Upper lobe of right lung (tissue), 1 donor: ENCODE measurements at places on chromosomes 11 and 22. TPM values are rescaled to one million over a fixed set of nuclear protein-coding genes. Genes with fewer than 3 reads are reported as not detected.
A peak's percentile ranks its signal among the peaks of the same experiment; 100 is the strongest.

DNA sequence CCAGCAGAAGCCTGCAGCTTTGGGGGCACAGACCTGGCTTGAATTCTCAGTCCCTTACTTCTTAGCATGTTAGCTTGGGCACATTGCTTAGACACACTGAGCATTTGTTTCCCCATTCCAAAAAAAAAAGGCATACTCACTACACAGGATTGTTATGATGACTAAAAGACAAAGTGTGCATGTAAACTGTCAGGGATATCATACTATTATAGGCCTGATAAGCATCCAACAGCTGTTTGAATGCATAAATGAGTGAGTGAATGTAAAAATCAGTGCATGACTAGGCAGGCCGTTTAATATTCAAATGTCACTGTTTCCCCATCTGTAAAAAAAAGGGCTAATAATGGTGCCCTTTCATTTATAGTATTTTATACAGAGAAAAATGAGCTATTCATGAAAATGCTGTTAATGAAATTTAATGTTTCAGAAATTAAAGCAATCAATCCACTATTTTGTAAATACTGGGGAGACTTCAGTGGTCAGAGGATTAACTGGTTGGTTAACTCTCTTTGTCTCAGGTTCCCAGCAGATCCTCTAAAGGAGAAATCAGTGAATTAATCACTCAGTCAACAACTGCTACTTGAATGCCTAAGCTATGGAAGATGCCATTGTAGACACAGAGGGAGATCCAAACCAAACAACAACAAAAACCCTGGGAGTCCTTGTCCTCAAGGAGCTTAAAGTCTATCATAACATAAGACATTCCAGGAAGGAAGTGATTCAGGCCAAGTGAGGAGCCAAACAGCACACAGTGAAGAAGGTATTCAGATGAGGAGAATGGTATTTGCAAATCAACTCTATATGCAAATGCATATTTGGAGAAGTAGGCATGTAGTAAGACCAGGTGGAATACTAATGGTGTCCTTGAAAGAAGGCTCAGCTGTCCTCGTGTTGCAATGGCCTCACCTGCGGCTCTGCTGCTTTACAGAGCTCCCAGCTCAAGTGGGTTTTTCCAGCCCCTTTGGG lies 26.8 kb downstream of the BARX2 start:
- H3K27ac ChIP-seq = no peak overlapping the region
- H3K36me3 ChIP-seq = no peaks in the 10 kb centered on the region
- no peaks in the 10 kb centered on the region for H3K4me1 ChIP-seq
- H3K27me3 ChIP-seq = no peaks in the 10 kb centered on the region

GRCh38 chr11:19892387-19892786 lies 179.8 kb downstream of the NAV2 start:
- no peak overlapping the region for H3K27ac ChIP-seq
- no peaks in the 10 kb centered on the region for H3K4me1 ChIP-seq
- H3K36me3 ChIP-seq = no peaks in the 10 kb centered on the region
- no peaks in the 10 kb centered on the region for H3K27me3 ChIP-seq

- no peak overlapping the region for H3K4me3 ChIP-seq
- no peak for DNase-seq
- no peak overlapping the region for H3K27ac ChIP-seq
Observed at GRCh38 chr22:20810645-20811044, 36.7 kb downstream of the SERPIND1 start.

DNA sequence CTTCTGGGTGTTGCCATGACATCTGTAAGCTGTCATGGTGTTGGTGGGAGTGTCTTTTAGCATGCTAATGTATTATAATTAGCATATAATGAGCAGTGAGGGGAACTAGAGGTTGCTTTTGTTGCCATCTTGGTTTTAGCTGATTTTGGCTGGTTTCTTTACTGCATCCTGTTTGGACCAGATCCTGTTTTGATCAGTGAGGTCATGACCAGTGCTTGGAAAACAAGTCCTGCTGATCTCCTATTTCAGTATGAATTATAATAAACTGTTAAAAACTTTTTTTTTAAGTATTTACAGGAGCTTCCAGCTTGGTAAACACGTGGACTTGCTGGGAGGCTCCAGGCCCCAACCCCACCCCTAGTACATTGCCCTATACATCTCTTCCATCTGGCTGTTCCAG lies 30.5 kb upstream of the P4HA3 start:
- H3K36me3 ChIP-seq = no peaks in the 10 kb centered on the region
- DNase-seq = no peak
- H3K27me3 ChIP-seq = no peaks in the 10 kb centered on the region
- no peaks in the 10 kb centered on the region for H3K4me1 ChIP-seq
- no peak overlapping the region for H3K27ac ChIP-seq

DNA sequence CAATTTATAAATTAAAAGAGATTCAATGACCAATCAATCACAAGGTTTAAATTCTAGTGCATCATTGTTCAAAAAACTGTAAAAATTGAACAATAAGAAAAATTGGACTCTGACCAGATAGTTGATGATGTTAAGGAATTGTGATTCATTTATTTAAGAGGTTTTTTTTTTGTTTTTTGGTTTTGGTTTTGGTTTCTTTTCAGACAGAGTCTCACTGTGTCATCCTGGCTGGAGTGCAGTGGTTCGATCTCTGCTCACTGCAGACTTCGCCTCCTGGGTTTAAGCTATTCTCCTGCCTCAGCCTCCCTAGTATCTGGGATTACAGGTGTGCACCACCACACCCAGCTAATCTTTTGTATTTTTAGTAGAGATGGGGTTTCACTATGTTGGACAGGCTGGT lies 17.1 kb upstream of the EIF3M start:
- no peaks in the 10 kb centered on the region for H3K36me3 ChIP-seq
- H3K27me3 ChIP-seq = no peaks in the 10 kb centered on the region
- DNase-seq = no peak
- no peak overlapping the region for H3K27ac ChIP-seq
- H3K4me1 ChIP-seq = no peaks in the 10 kb centered on the region

- peaks cover 14% of the 10 kb centered on the region for H3K4me1 ChIP-seq
- peaks cover 11% of the 10 kb centered on the region for H3K27me3 ChIP-seq
- peak overlapping the region; percentile 67 for H3K4me3 ChIP-seq
- H3K36me3 ChIP-seq = peaks cover 5% of the 10 kb centered on the region
- peak; percentile 74 for DNase-seq
Observed at GRCh38 chr11:36376888-36377758, 81.0 kb downstream of the PRR5L start.

- H3K4me1 ChIP-seq = no peaks in the 10 kb centered on the region
- no peak overlapping the region for H3K4me3 ChIP-seq
- H3K27ac ChIP-seq = no peak overlapping the region
- H3K27me3 ChIP-seq = no peaks in the 10 kb centered on the region
- H3K36me3 ChIP-seq = no peaks in the 10 kb centered on the region
Observed at GRCh38 chr11:122030286-122030685, 85.7 kb downstream of the BLID start.

DNA sequence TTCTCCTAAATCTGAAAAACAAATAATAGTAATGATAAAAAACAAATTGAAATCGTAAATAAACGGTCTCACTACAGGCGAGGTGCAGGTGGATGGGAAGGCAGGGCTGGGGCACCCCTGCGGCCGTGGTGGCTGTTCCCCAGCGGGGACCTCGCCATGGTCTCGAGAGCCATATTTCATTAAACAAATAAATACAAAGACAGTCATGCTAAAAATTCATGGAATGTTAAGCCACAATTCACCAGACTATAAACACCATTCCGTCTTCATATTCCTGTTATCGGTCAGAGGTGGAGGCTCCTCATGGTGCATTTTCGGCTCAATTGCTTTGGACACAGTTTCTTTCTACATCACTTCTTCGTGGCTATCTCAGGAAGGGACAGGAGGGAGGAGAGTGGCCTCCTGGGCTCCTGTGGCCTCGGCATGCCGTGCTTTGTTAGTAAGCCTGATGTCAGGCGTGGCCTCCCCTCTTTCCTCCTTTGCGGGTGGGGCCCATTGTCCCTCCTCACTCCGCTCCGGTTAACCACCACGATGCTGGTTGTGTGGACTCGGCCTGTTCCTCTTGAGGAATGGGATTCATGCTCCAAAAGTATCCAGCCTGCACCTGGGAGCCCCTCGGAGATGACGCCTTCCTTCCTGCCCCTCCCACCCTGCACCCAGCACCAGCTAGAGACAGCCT lies 16.1 kb upstream of the BRSK2 start:
- no peak for DNase-seq
- peaks cover 8% of the 10 kb centered on the region for H3K27me3 ChIP-seq
- H3K27ac ChIP-seq = no peak overlapping the region
- no peak overlapping the region for H3K4me3 ChIP-seq
- H3K36me3 ChIP-seq = no peaks in the 10 kb centered on the region
- no peaks in the 10 kb centered on the region for H3K4me1 ChIP-seq

- H3K27me3 ChIP-seq = no peaks in the 10 kb centered on the region
- H3K27ac ChIP-seq = no peak overlapping the region
- no peak for DNase-seq
- no peaks in the 10 kb centered on the region for H3K4me1 ChIP-seq
Observed at GRCh38 chr22:32591620-32592019, 117.0 kb downstream of the FBXO7 start.

DNA sequence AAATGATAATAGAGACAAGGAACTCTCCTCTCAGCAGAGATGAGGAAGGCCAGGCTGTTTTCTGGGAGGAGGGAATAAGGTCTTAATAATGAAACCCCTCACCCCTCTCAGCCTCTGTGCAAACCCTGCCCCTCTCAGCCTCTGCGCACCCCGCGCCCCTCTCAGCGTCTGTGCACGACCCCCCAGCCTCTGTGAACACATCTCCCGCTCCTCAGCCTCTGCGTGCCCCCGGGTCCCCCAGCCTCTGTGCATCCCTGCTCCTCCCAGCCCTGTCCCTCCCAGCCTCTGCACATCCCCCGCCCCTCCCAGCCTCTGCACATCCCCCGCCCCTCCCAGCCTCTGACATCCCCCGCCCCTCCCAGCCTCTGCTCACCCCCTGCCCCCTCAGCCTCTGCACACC lies 837.8 kb downstream of the TBC1D22A start:
- H3K4me1 ChIP-seq = no peaks in the 10 kb centered on the region
- no peaks in the 10 kb centered on the region for H3K27me3 ChIP-seq
- no peak overlapping the region for H3K4me3 ChIP-seq
- no peaks in the 10 kb centered on the region for H3K36me3 ChIP-seq

GRCh38 chr22:30542811-30543188 lies 3.7 kb downstream of the SEC14L6 start:
- no peak for DNase-seq
- no peaks in the 10 kb centered on the region for H3K36me3 ChIP-seq
- H3K27me3 ChIP-seq = no peaks in the 10 kb centered on the region
- H3K4me1 ChIP-seq = no peaks in the 10 kb centered on the region

DNA sequence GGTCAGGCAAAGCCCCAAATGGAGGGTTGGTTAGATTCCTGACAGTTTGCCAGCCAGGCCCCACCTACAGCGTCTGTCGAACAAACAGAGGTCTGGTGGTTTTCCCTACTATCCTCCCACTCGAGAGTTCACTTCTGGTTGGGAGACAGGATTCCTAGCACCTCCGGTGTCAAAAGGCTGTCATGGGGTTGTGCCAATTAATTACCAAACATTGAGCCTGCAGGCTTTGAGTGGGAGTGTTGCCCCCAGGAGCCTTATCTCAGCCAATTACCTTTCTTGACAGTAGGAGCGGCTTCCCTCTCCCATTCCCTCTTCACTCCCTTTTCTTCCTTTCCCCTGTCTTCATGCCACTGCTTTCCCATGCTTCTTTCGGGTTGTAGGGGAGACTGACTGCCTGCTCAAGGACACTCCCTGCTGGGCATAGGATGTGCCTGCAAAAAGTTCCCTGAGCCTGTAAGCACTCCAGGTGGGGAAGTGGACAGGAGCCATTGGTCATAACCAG lies 4.7 kb upstream of the TTC36 start:
- no peaks in the 10 kb centered on the region for H3K27me3 ChIP-seq
- H3K4me1 ChIP-seq = peaks cover 11% of the 10 kb centered on the region
- H3K4me3 ChIP-seq = no peak overlapping the region
- no peak for DNase-seq

GRCh38 chr11:13666708-13667107 lies 1.8 kb upstream of the FAR1 start:
- H3K27ac ChIP-seq = no peak overlapping the region
- DNase-seq = no peak
- no peak overlapping the region for H3K4me3 ChIP-seq

- no peaks in the 10 kb centered on the region for H3K4me1 ChIP-seq
- H3K4me3 ChIP-seq = no peak overlapping the region
- no peak for DNase-seq
Observed at GRCh38 chr11:33582636-33583325, 117.8 kb downstream of the C11orf91 start.

DNA sequence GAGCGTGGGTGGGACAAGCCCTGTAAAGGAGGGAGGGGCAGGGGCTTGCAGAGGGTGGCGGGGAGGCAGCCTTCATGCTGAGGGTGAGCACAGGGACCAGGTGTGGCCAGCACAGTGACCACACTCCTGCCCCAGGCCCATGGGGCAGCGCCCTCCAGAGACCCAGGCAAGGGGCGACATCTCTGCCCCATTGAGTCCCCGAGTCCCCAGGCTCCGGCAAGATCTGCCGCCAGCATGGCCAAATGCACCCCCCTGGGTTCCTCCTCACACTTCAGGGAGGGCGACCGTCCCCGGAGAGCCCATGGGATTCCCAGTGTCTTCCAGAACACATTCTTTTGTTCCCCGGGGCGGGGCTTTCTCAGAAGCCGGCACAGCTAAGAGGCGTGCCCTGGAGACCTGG lies 362.5 kb downstream of the TBC1D22A start:
- H3K4me3 ChIP-seq = no peak overlapping the region
- no peak overlapping the region for H3K27ac ChIP-seq
- no peaks in the 10 kb centered on the region for H3K36me3 ChIP-seq
- DNase-seq = peak; percentile 63

DNA sequence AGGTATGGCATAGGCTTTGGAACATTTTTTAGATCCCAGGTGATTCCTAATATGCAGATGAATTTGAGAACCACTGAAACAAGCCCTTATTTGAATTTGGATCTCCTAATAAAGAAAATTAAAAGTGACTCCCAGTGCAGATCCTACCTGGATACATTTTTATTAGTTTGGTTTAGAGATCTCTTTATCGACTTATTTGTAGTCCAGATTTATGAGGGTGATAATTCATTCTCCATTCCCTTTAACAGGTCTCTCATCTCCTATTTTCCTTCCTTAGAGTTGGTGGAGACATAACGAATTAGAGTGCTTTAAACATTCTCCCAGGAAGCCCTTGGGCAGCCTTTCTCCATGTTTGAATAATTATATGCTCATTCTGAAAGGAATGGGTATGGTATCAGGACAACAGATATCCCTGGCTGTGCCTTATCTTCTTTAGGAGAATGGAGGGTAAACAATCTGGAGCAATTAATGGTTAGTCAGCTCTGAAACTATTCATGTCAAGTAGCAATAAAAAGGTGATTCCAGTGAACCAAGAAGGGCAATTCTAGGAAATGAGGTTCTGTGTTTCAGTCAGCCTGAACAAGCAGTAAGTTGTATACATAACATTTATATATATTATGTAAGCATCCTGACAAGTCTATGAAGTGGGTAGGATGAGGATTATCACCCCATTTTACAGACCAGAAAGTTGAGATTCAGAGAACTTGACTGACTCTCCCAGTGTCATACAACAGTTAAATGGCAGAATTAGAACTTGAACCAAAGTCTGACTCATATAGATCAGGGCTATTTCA lies 53.9 kb upstream of the RCE1 start:
- H3K4me3 ChIP-seq = no peak overlapping the region
- no peaks in the 10 kb centered on the region for H3K36me3 ChIP-seq

Gene MACROD1
- total RNA-seq = 15.8 TPM

Gene POTEH
- not detected for total RNA-seq

Gene OR51B2
- not detected for total RNA-seq

Gene SCGB2A2
- not detected for total RNA-seq

Gene ARFIP2
- total RNA-seq = 36.4 TPM

Gene PGA5
- total RNA-seq = not detected

Gene OPCML
- total RNA-seq = not detected

Gene IFITM2
- 521 TPM for total RNA-seq

Gene CDC42EP2
- 27.5 TPM for total RNA-seq
